ENCODE measurements at places on chromosomes 4 and X.

GRCh38 chr4:107270614-107271013, 234.5 kb upstream of the DKK2 start:
- no peak for DNase-seq

GRCh38 chrX:53003111-53003510, 44.8 kb upstream of the FAM156A start:
- DNase-seq, result no peak

DNA sequence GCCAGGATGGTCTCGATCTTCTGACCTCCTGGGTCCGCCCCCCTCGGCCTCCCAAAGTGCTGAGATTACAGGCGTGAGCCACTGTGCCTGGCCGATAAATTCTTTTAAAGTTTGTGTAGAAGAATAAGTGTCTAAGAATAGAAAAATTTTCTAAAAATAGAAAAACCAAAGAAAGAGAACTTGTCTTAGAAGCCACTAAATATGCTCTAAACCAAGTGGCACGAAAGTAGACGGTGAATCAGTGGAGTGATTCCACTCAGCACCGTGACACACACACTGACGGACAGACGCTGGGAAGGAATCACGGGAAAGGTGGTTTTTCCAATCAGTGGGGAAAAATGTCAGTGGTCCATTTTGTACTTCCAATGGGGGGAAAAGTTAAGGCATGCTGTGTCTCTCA, 72.7 kb upstream of the PSAPL1 start:
- no peak for DNase-seq

DNA sequence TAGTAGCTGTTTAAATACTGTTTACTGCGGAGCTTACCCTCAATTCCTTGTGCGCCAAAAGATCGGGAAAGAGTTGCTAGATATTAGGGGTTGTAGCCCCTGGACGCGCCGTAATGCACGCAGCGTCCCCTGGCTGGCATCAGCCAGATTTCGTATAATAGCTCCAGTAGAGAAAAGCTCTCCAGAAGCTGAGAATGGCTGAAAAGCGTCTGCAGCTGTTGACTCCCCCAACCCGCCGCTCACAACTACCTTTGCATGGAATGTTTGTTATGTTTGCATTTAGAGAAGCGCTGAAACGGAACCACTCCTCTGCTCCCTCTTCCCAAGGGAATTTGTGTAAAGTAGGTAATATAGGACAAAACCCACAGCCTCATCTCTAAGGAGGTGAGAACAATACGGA, 3.7 kb downstream of the DOCK11 start:
- DNase-seq, result no peak

DNA sequence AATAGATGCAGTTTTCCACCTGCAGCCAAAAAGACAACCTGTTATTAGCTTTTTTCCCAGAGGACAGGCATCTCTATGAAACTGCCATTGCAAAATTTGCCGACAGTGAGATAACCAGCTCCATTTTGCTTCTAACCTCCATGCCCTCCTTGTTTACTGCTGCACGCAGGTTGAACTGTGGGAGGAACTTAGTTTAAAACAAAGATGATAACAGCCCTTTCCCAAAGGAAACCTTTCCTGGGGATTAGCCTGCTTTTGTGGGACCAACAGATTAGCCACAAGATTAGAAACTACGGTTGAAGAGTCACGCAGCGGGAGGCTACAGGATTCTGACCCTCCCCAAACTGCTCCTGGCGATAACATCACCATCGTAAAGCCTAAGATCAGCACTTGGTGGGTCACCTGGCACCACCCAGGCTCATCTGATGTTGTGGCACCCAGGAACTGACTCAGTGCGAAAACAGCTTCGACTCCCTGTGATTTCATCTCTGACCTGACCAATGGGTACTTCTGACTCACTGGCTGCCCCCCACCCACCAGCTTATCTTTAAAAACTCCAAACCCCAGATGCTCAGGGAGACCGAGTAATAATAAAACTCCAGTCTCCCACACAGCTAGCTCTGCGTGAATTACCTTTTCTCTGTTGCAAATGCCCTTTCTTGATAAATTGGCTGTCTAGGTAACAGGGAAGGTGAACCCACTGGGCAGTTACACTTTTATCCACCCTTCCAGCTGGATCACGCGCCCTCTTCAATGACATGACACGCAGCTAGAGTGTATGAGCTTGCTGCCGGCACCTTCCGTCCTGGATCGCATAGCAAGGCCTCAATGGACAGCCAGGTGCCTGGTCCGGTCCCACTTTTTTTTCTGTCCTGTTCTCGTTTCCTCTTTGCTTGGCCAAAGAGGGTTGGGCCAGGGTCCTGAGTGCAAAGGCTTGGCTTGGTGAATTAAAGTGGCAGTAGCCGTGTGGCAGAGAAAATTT, 27.2 kb downstream of the NOP14 start:
- DNase-seq, result no peak

DNA sequence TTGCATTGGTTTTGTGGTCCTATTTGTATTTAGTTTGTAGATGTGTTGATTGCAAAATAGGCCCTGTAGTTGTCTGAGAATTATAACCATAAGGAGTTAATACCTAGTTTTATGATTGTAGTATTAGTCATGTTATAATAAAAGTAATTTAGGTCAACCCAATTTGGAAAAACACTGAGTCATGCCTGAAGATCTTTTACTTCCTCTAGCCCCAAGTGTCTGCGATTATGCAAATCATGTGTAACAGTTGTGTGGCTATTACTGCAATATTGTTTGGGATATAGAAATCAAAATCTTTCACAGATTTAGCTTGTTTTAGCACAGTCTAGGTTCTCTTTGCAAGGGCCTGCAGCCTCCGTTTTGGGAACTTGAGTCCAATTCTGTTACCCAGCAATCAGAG, 12.6 kb downstream of the SRD5A3 start:
- DNase-seq, result no peak

DNA sequence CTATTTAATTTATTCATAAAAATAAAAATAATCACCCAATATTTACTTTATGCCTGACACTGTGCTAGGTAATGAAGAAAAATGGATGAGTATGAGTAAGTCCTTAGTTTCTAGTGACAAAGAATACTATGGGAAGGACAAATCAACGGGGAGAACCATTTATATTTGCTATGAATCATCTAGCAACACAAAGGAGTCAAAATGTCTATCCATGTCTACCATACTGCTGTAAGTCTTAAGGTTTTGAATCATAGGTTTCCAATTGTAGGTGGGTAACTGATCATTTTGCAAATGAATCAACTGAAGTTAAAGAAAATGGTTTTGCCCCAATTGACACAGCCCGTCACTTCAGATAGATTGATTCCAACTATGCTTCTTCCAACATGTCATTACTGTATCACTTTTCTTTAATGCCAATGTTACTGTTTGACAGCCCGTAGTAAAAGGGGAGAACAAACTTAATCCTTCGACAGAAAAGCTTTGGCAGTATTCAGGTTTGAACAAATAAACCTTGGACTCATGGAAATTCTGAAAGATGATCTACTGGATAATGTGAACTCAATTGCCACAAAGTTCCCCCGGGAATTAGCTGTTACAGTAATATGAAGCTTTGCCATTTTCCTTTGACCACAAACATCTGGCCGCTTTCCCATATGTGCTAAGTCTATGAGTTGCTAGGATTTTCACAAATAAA, 3.2 kb downstream of the TDO2 start:
- DNase-seq, result no peak

GRCh38 chr4:33626221-33626620, 2618.1 kb downstream of the ARAP2 start:
- DNase-seq, result no peak

DNA sequence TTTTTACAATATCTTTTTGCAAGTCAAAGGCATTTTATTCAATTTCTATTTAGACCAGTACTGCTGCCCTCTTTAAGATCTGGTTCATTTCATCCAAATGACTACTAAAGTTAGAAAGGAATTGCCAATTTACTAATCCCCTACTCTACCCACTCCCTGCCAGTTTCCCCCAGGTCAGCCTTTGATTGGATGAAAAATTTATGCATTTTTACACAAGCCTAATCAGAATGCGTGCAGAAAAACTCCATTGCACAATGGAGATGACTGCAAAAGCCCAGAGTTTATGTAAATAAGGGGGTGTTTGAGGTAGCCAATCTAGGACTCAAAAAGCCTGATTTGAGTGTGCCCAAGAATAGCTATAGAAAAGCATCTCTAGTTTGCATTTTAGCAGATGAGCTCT, 310.6 kb downstream of the PABPC4L start:
- no peak for DNase-seq

DNA sequence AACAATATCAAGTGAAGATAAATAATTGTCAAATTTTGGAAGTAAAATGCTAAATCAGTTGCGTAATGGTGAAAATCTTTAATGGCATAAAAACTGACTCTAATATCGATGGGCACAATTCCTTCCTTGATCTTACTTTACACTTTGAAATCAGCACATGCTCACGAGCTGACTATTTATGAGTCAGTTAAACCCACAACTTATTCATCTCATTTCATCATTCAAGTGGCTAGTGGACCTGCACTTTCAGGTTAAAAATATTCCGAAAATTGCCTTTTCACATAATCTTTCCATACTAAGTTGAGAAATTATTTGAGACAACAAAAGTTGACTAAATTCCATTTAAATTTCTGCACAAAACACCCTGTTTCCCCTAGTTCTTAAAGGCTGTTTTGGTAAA, 582.1 kb upstream of the TENM3 start:
- DNase-seq, result no peak

- DNase-seq, result no peak
Observed at GRCh38 chr4:69714086-69714485, 46.3 kb downstream of the SULT1B1 start.

- no peak for DNase-seq
Observed at GRCh38 chr4:76311896-76312331, 5.4 kb downstream of the STBD1 start.

- no peak for DNase-seq
Observed at GRCh38 chrX:14776901-14777300, 96.0 kb downstream of the FANCB start.

DNA sequence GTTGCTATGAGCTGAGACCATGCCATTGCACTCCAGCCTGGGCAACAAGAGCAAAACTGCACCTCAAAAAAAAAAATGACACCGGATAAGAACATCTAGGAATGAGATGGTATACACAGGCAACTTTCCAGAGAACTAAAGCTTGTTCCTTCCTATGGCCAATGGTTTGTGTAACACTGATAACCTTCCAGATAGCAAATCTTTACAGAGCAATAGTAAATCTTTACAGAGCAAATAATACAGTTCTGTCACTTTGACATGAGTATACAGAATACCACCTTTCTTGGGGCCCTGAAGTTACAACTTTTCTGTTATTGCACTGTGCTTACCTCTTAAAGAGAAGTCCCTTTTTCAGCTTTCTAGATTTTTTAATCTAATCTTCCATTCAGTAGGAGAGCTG, 91.6 kb downstream of the CD99L2 start:
- no peak for DNase-seq

DNA sequence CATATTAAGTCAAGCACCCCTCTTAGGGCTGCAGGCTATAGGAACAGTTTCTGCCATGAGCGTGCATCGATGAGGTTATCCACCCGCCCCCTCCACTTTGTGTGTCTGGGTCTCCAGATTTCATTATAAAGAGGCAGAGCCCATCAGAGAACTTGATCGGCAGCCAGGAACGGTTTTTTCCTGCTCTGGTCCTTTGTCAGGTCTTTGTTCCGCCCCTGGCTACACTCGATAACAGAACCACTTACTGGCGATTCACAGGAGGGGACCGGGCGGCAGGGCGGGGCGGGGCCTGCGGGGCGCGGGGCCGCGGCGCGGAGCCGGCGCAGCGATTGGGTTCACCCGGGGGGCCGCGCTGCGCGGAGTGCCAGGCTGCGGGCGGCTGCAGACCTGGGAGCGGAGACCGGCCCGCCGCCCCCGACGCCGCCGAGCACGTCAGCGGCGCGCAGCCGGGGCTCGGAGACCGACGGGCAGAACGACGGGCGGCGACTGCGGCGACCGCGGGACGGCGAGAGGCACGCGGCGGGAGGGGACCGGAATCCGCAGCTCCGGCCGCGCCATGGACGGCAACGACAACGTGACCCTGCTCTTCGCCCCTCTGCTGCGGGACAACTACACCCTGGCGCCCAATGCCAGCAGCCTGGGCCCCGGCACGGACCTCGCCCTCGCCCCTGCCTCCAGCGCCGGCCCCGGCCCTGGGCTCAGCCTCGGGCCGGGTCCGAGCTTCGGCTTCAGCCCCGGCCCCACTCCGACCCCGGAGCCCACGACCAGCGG, at the start of gene SLC10A4:
TSS of gene SLC10A4 (plus strand) at position 338 of the 771 bp plus-strand sequence. CDS start at position 557, 219 bp downstream.
- DNase-seq, result no peak

GRCh38 chrX:9569876-9570301, 105.0 kb downstream of the TBL1X start:
- DNase-seq, result no peak

GRCh38 chr4:99648321-99648720, 9.3 kb downstream of the C4orf54 start:
- DNase-seq, result no peak

- DNase-seq, result no peak
Observed at GRCh38 chr4:10673817-10674369, 10.7 kb downstream of the CLNK start.

- no peak for DNase-seq
Observed at GRCh38 chrX:19152762-19153161, 30.5 kb upstream of the ADGRG2 start.

DNA sequence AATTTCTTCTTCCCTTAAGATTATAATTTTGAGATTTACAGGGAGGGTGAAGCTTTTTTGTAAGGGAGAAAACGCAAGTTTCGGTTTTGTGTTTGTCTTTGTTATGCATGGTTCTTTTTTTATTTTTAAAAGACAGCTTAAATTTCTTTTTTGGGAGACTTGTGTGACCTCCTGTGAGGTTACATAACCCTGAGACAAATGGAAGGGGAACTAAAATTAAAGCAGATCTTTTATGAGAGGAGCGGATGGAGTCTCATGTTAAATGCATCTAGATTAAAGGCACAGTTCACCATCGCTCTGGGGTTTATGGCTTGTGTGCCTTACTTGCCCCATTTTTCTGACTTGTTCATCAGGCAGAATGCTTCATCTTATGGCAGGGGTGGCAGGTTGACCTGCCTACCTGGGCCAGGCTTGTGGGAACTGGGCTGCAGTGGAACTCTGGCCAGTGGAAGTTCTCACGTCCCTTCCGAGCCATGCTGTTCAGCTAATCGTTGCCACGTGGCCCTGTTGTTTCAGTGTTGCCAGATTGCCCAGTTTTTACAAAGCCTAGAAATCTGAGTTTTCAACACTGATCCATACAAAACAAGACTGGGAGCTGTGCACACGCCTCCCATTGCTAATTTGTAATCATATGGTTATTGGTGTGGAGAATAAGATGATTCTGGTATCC, 291.8 kb downstream of the ARHGAP10 start:
- no peak for DNase-seq

DNA sequence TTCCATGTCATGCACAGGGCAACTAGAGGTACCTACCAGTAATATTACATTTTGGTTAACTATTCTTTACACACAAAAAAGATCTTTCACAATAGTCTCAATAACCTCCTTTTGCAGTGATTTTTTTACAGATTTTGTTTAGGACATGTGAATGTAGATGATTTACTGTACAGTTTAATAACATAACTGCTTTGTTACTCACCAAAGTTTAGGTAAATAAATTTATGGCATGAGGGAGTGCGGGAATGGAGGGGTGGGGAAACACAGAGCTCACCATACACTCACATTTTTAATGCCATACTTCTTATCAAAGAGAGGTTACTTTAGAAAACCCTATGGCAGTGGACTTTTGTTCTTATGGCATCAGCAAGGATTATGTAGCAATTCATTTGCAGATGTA, 93.1 kb upstream of the TEX13A start:
- DNase-seq, result no peak
